Stimulated activated CD4-positive, alpha-beta T cell treated with anti-CD3 and anti-CD28 coated beads, Interleukin-1b, Interleukin-23, amount 100 ng/mL, for 1 hour (primary cell): ENCODE measurements at places on chromosomes 2 and 18.

DNA sequence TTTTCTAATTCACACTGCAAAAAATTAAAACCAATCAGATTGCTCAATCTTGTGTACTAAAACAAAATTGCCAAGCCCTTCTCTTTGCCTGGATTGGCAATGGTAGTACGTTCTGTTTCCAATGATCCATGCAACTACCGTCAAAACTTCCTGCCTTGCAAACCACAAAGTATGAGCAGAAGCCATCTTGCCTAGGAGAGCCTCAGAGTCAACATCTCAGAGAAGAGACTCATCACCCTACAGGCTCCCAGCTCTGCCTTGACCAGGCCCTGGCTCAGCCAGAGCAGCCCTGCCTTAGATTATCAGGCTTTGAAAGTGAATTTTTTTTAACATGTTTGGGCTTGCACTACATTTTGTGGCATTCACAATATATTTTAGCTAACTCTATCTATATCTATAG, 574.1 kb downstream of the SATB2 start:
- no peak for DNase-seq

GRCh38 chr18:79512461-79513380, 117.0 kb downstream of the NFATC1 start:
- DNase-seq = no peak

DNA sequence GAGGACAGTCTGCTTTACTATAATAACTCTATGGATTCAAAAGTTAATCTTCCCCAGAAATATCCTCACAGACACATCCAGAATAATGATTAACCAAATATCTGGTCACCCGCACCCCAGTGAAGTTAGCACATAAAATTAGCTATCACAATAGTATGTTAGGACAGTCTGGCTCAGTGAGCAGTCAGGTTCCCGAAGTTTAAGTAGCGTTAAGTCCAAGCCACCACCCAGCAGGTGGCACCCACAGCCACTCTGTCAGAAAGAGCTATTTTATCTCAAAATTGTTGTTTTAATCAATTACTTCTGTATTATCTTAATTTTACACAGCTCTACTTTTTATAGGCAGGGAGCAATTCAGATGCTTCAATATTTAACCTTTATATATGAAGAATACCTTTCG, 537.5 kb downstream of the MBD2 start:
- DNase-seq = no peak

DNA sequence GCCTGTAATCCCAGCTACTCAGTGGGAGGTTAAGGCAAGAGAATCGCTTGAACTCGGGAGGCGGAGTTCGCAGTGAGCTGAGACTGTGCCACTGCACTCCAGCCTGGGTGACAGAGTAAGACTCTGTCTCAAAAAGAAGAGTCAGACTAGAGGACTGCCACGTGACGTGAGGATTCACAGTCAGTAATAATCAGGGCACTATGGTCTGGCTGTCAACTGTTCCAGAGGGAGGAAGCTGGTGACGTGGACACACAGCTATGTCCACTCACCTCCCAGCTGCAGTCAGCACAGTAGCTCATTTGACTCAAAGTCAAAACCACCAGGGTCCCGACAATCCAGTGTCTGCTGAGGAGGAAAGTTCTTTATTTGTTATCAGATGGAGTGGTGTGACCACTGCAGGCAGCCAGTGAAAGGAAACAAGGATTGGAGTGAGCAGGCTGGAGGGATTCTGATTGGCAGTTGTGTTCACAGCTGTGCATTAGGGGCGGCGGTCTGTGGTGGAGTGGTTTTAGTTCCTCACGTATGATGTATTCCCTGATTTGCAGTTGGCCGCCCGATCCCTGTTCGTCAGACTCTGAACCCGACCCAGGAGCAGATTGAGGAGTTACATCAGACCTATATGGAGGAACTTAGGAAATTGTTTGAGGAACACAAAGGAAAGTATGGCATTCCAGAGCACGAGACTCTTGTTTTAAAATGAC, 37.9 kb downstream of the MOGAT1 start:
- DNase-seq = no peak

DNA sequence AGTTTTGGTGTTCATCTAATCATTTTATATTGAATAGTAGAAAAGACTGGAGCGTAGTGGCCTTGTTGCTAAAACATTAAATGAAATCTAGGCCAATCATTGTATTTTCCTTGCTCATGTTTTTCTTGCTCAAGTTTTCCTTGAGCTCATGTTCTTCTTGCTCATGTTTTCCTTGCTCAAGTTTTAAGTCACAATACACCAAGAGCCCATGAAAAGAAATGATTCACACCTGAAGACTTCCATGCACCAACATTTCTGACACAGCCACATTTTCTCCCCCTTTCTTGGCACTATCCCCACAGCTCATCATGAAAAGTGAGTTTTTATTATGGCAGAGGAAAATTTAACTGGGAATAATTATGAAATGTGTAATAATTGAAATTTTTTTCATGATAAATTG, 92.0 kb downstream of the LRP1B start:
- DNase-seq = no peak

- no peak for DNase-seq
Measured at GRCh38 chr2:167209784-167210183, 321.5 kb downstream of the XIRP2 start.

DNA sequence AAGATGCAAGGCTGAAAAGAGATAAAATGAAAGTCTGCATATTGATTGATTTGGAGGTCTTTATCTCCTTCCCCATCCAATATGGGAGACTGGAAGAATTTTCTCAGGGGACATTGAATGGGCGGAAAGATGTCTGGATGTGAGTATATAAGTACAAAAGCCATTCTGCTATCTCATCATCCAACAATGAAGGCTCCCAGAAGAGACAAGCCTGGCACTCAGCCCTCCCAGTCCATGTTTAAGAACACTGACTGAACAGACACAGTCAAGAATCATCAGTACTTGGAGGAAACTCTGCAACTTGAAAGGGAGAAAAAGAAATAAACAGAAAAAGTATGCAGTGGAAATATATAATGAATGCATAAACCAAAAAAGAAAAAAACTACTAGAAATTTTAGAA, 80.9 kb downstream of the PTRHD1 start:
- no peak for DNase-seq

DNA sequence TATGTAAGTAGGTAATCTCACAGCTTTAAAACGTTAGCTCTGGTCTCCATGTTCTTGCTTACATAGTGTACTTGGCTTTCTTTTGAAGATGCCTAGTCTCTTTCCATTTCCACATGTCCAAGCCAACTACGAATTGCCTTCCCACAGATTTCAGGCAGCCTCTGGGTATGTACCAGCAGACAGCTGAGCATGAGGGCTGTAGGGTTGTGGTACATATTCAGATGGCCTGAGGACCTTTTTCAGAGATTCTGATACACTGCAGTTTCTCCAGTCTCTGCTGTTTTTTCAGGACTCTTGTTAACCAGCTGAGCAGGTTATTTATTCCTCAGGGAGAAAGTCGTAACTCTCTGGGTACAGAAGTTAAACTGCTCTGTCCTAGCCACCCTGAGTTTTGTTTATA, 3.1 kb upstream of the KCNJ13 start:
- DNase-seq = no peak

DNA sequence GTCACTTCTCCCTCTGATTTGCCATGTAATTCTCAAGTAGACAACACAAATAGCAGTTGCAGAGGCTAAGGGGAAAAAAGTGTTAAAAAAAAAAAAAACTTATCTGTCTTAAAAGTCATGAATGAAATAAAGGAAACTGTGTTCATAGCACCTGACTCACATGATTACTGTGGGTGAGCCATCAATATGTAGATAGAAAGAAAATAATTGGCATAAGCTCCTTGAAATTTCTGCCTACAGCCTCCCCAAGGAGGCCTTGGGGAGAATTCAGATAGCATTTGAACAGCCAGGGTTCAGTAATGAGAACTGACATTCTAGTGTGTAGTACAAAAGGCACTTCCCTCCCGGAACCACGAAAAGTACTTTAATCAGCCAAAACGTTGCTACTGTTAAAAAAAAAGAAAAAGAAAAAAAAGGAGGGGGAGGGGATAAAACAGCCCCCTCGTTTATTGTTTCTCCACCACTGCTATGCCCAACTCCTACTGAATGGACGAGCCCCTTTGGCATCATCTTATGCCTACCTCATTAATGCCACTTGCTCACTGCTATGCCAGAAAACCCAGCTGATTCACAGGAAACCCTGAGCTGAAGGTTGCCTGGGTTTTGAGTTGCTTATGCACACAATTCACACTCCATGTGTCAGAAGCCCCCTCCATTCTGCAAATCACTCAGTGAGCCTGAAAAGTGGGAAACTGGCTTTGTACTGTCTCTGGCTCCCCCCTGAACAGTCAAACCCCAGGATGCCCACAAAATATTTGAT, 65.5 kb upstream of the KLF7 start:
- DNase-seq = no peak

GRCh38 chr18:36330435-36331052, 33.0 kb downstream of the FHOD3 start:
- DNase-seq = no peak

- DNase-seq = no peak
Measured at GRCh38 chr18:62523631-62524439, 1.0 kb downstream of the ZCCHC2 start.

- DNase-seq = no peak
Measured at GRCh38 chr2:157336137-157337010, 10.8 kb upstream of the ERMN start.

DNA sequence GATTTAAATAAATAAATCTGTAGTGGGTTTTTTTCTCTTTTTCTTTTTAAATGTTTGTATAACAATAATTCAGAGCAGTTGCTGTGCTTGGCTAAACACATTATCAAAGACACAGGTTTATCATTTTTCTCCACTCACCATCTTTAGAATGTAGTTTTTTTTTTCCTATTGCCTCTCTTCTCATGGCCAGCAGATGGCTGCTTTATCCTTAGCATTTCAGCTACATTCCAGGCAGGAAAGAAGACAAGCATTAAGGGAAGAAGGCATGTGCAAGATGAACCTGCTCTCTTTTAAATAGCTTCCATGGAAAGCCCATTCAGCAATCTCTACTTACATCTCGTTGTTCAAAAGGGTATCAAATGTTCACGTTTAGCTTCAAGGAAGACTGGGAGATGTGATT, 42.6 kb downstream of the ARHGAP15 start:
- DNase-seq = no peak

DNA sequence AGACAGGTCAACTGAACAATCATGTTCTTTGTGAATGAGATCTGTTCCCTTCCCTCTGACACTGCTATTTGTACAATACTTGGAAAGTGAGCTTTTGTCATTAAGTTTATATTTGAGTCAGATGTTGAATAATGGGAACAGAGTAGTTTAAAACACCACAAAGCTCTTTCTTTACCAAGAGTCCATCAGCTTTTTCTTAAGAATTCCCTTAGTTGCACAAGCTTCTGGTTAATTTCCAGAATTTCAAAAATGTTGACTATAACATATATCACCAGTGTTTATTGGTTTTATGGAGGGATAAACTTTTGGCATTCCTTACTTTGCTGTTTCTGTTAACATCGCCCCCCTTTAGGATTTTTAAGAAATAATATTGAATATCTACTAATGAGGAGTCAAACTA, 403.7 kb downstream of the CCDC85A start:
- DNase-seq = no peak

- no peak for DNase-seq
Measured at GRCh38 chr2:98743835-98744234, 12.9 kb upstream of the MGAT4A start.

DNA sequence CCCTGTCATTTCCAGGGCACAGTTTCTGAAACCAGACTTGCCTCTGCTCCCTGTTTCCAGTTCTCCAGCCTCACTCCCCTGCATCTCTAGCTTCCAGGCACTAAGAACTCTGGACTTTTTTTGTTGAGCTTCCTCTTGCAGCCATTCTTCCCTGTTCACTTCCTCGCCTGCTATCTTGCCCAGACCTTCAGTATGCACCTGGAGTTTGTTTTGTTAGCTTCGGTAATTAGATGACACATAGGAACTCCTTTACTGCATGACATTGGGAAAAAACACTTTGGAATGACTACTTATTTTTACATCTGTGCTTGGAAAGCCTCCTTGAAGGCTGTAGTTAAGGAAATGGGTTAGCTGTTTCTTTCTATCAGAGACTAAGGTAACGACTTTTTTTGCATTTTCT, 35.2 kb downstream of the OTOF start:
- DNase-seq = no peak

DNA sequence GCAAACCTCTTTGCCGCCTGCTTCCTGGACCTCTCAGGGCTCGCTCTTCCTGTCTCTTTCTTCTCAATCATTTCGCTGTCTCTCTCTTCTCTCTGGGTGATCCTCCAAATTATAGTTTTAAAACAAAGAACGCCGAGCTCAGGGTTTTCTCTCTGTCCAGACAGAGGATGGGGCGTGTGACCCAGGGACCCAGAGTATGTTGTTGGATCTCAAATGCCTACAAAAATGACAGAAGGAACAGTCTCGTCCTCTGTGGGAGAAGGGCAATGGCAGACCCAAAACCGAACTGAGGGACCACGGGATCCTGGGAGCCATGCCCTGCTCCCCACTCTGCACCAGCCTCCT, 88.5 kb downstream of the EIPR1 start:
- no peak for DNase-seq

- DNase-seq = no peak
Measured at GRCh38 chr18:9232977-9233376, 96.4 kb downstream of the ANKRD12 start.

- no peak for DNase-seq
Measured at GRCh38 chr2:159829376-159829775, 31.4 kb upstream of the CD302 start.

DNA sequence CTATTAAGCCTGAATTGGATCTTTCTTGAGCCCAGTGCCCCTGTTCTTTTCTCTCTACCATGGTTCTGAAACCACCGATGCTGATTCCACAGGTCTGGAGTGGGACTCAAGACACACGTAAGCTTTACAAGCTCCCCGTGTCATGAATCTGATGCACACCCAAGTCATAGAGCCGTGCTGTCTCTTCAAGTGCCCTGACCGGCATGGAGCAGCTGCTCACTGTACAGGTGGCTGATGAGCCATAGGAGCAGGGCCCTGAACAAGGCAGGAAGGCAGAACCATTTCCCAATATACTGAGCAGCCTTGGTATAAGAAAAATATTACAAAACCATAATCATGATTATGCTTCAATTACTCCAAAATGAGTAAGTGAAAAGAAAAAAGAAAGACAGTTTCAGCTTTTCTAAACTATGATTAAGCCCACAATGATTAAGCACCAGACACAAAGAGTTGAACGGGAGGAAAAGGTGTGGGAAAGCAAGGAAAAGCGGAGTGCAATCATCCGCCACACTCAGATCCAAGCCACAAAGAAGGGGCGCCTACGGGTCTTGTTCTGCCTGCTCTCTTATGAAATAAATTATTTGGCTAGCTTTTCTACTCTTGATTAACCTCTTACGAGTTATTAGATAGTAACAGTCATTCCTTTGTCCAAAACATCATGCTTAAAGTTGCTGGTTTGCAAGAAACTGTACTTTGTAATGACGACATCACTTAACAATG, 41.7 kb downstream of the NOL10 start:
- no peak for DNase-seq
